ENCODE measurements at places on chromosomes 1 and 21.

- H3K4me3 ChIP-seq: no peak overlapping the region
- no peak overlapping the region for H3K27ac ChIP-seq
- no peaks in the 10 kb centered on the region for H3K36me3 ChIP-seq
- DNase-seq: no peak
- H3K27me3 ChIP-seq: no peaks in the 10 kb centered on the region
- no peaks in the 10 kb centered on the region for H3K4me1 ChIP-seq
Observed at GRCh38 chr1:53513846-53514245, 54.6 kb downstream of the DMRTB1 start.

DNA sequence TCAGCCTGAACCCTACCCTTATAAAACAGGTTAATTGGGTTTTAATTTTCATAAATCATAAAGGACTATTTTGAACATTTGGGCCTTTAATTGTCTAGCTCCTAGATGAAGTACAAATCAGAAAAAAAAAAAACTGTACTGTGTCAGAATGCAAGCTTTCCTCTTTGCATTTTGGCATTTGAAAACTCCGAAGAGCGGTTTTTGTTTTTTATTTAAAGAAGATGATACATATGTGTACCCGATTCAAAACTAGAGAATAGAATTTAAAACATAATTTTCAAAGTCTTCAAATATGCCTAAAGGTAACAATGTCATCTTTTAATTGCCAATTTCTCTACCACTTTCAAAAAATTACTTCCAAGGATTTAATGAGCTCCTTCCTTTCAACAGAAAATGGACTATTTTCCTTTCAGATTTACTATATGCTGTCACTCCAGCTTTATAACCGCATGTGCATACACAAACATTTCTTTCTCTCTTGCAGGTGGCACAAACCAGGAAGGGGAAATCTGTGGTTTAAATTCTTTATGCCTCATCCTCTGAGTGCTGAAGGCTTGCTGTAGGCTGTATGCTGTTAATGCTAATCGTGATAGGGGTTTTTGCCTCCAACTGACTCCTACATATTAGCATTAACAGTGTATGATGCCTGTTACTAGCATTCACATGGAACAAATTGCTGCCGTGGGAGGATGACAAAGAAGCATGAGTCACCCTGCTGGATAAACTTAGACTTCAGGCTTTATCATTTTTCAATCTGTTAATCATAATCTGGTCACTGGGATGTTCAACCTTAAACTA is 33.7 kb downstream of the MRPL39 start:
- H3K36me3 ChIP-seq: peaks cover 52% of the 10 kb centered on the region
- peaks cover 74% of the 10 kb centered on the region for H3K4me1 ChIP-seq
- H3K27ac ChIP-seq: peak overlapping the region; percentile 85
- DNase-seq: peak; percentile 42

DNA sequence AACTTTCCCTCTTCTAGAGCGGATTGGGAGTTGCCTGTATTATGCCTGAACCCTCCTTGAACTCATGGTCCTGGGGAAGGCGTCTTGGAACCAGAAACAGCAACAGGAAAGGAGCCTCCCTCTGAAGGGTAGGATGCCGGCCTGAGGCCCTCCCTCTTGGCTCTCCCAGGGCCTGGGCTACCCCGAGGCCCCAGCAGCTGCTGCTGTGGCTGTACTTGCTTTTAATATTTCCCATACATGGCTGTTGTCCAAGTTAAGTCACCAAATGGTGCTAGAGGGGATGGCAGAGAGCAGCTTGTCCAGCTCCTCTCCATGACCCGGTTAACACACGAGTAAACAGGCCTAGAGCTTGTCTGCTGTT is 10.5 kb downstream of the CHRNB2 start:
- H3K27ac ChIP-seq: no peak overlapping the region
- H3K36me3 ChIP-seq: peaks cover 46% of the 10 kb centered on the region
- H3K4me1 ChIP-seq: peaks cover 3% of the 10 kb centered on the region
- H3K27me3 ChIP-seq: peaks cover 5% of the 10 kb centered on the region
- DNase-seq: no peak

GRCh38 chr1:59025898-59026426 is 242.1 kb upstream of the JUN start:
- no peak overlapping the region for H3K4me3 ChIP-seq
- peak overlapping the region; percentile 53 for H3K27ac ChIP-seq
- peaks cover 25% of the 10 kb centered on the region for H3K4me1 ChIP-seq
- H3K27me3 ChIP-seq: no peaks in the 10 kb centered on the region

DNA sequence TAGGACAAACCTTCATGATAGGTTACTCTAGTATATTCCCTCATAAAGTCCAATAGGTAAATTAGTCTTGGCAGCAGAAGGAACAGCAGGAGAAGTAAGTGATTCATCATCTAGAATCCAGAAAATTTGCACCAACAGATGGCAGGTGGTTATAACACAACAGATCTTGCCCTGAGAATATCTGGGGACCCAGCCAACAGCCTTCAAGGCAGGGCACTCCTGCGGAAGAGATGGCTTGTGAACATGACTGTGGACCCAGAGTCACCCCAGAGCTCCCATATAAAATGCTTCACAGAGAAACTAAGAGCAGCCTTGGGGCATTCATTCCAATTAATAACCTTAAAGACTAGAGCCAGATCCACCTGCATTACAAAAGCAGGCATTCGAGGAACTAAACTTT is 7.9 kb upstream of the PLA2G2C start:
- no peaks in the 10 kb centered on the region for H3K36me3 ChIP-seq
- peaks cover 26% of the 10 kb centered on the region for H3K27me3 ChIP-seq

GRCh38 chr1:87370544-87370943 is 41.9 kb downstream of the LMO4 start:
- H3K36me3 ChIP-seq: peaks cover 3% of the 10 kb centered on the region
- no peak overlapping the region for H3K4me3 ChIP-seq
- no peaks in the 10 kb centered on the region for H3K4me1 ChIP-seq
- H3K27ac ChIP-seq: no peak overlapping the region
- no peak for DNase-seq
- peaks cover 2% of the 10 kb centered on the region for H3K27me3 ChIP-seq

- no peaks in the 10 kb centered on the region for H3K4me1 ChIP-seq
- no peaks in the 10 kb centered on the region for H3K36me3 ChIP-seq
- no peak overlapping the region for H3K4me3 ChIP-seq
- H3K27ac ChIP-seq: no peak overlapping the region
- DNase-seq: no peak
- H3K27me3 ChIP-seq: peaks cover 2% of the 10 kb centered on the region
Observed at GRCh38 chr1:150902346-150902745, 15.4 kb downstream of the CTXND2 start.

DNA sequence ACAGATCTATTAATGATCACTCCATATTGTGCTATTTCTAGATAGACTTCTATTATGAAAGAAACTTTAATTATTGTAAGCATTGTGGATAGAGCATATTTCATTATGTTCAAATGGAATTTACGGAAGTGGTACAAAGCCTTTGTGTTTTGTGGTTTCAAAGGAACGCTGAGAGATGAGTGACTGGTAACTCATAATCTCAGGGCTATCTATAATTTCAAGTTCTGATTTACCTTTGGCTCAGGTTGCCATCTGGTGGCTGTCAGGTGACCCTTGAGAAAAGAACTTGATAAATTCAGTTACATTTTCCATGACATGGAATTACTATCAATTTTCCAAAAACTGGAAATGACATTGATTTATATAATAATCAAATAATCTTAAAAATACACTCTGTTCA is 12.2 kb downstream of the NTNG1 start:
- no peaks in the 10 kb centered on the region for H3K27me3 ChIP-seq
- H3K4me3 ChIP-seq: no peak overlapping the region
- DNase-seq: no peak
- no peak overlapping the region for H3K27ac ChIP-seq
- H3K4me1 ChIP-seq: no peaks in the 10 kb centered on the region
- H3K36me3 ChIP-seq: no peaks in the 10 kb centered on the region

DNA sequence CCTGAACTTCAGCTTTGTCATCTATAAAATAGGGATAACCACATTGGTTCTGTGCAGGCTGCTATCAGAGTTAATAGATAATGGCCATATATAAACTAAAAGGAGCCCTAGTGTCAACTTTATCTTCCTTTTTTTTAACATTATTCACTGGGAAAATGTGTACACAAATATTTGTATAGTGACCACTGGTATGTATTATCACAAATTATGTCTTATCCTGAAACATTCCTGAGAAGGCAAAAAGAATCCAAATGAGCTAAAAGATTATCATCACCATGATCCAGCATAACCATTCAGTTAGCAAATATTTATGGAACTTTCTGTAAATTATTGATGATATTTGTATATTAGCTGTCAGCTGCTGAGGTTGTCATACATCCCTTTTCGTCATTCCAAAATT is 16.6 kb downstream of the ANGPTL3 start:
- no peaks in the 10 kb centered on the region for H3K4me1 ChIP-seq
- DNase-seq: no peak
- H3K27ac ChIP-seq: no peak overlapping the region
- H3K4me3 ChIP-seq: no peak overlapping the region

DNA sequence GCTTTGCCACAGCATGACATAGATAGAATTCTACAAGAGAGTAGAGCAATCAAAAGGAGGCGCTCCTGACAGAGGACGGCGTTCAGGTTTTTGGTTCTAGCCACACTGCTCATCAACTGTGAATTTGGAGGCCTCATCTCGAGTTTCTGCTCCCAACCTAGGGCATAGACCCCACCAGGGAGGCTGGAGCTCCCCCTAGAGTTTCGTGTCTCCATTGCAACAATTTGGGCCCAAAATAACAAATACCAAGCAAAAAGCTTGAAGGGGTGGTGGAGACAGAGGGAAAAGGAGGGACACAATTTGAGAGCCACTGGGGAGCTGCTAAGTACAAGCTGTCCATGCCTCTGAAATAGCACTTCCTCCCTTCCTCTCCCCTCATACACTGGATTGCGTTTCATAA is 297.0 kb downstream of the GPATCH2 start:
- H3K27ac ChIP-seq: no peak overlapping the region
- no peaks in the 10 kb centered on the region for H3K36me3 ChIP-seq
- no peak overlapping the region for H3K4me3 ChIP-seq
